ENCODE measurements at places on chromosomes 11 and 22. TPM values are rescaled to one million over a fixed set of nuclear protein-coding genes. Genes with fewer than 3 reads are reported as not detected.
A peak's percentile ranks its signal among the peaks of the same experiment; 100 is the strongest.

DNA sequence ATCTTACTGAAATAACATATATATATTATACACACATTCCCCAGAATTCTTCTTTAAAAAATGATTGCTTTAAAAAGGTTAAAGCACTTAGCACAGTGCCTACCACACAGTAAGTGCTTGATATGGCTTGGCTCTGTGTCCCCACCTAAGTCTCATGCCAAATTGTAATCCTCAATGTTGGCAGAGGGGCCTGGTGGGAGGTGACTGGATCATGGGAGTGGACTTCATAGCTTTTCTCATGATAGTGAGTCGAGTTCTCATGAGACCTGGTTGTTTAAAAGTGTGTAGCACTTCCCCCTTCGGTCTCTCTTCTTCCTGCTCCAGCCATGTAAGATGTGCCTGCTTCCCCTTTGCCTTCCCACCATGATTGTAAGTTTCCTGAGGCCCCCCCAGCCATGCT lies 6.2 kb downstream of the CRYAB start:
- DNase-seq: no peak

GRCh38 chr11:27626938-27627586 lies 73.2 kb downstream of the BDNF start:
- DNase-seq: no peak

GRCh38 chr11:109818290-109818689 lies 274.9 kb upstream of the ZC3H12C start:
- DNase-seq: no peak

Gene CYP2D6
- 3.5 TPM for total RNA-seq

DNA sequence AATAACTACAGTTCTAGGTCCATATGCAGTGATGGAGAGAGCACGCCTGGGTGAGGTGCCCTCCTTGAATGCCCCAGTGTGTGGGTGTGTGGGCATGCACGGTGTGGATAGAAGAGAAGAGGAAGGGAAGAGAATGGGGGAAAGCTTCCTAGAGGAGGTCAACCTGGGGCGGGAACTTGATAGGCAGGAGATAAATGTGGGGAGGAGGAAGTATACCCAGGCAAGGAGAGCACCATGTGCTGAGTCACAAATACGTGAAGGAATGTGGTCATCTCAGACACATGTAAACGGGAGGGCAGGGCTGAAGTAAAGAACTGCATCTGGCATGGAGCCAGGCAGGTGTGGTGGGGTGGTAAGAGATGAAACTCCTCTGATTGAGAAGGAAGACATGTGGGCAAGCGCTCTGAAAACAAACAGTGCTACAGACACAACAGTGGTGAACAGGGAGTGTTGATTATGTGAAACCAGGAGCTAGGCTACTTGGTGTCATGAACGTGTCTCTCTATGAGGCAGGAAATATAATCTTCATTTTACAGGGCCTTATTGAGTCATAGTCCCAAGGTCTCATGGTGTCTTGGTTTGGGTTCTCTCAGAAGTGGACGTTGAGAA lies 61.5 kb upstream of the EED start:
- DNase-seq: peak; percentile 65

Gene AGBL2
- total RNA-seq: 0.86 TPM

GRCh38 chr22:50136581-50137015 lies 33.9 kb upstream of the PANX2 start:
- no peak for DNase-seq

DNA sequence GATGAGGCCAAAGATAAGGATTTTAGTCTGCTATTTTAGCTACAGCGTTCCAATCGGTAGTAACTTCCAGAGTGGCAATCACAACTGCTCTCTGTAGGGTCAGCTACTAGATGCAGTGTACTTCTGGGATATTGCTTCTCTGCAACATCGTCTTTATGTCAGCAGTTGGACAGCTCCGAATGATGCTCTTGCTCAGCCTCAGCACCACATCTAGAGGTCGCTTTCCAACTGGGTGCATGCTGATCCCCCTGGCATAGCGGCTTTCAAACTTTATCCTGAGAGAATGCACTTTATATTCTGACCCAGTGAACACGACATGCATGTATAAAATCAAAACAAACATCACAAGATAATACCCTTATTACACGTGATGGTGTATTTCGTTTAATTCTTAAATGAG lies 219.6 kb downstream of the C11orf87 start:
- peak; percentile 48 for DNase-seq

All from MCF 10A (cell line).